ENCODE measurements at places on chromosomes 12 and 14. TPM values are rescaled to one million over a fixed set of nuclear protein-coding genes. Genes with fewer than 3 reads are reported as not detected.
A peak's percentile ranks its signal among the peaks of the same experiment; 100 is the strongest.

The UNC79 gene
- total RNA-seq: 0.08 TPM

The PLEK2 gene
- total RNA-seq: 52.2 TPM

The CD63 gene
- total RNA-seq: 1,252 TPM

The HOXC13 gene
- total RNA-seq: not detected

DNA sequence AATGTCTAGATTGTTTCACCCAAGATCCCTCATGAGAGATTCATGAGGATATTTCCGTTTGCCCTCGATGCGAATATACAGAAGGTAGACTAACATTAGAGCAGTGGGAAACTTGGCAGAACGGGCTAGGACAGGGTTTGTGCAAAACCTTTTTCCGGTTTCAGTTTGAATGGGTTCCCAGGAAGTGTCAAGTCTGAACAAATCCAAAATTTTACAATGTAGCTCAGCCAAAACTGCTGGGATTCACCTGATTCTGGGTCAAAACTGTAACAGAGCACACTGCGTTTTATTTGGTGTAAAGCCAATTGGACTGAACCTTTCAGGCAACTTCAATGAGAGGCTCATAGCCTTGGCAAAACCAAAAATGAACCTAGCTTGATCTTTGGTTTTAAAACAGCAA, 337.8 kb upstream of the DIO2 start:
- no peak for DNase-seq

GRCh38 chr12:64039281-64039871, 182.7 kb downstream of the KICS2 start:
- DNase-seq: peak; percentile 49

DNA sequence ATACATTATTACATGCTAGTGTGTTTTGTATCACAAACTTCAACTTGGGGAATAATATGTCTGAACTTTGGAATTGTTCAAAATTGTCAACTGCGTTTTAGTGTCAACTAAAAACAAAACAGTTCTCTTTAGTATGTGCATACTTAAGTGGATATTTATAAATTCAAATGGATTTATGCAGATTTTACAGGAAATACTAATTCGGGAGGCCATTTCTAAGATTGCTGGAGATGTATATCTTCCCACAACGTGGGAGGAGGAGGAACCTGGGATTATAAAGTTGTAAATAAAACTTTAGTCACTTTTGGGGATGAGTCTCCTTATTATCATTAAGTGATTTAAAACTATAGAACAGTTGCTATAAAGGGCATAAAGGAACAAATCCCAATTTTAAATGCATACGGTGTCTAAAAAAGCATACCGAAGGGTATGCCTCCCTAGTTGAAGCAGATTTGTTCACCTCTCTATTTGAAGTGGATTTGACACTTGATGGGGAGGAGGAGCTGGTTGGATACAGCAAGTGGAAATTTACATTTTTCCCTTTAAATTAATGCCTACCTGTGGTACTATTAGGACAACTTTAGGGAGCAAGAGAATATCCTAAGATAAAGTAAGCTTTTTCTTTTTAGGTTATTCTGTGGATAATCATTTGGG, 2.7 kb downstream of the PDE3A start:
- DNase-seq: no peak

- no peak for DNase-seq
Measured at GRCh38 chr14:92473261-92473968, 40.2 kb upstream of the RIN3 start.

GRCh38 chr14:73742520-73743238, 28.5 kb upstream of the PNMA1 start:
- DNase-seq: no peak
